ENCODE measurements at places on chromosomes 5 and 9.

GRCh38 chr9:96762568-96762967 is 15.3 kb downstream of the ZNF510 start:
- no peak for DNase-seq

- DNase-seq = no peak
These were observed 499.2 kb upstream of the COX7C start for GRCh38 chr5:86118542-86118941.

GRCh38 chr9:127742435-127743088 is 7.5 kb upstream of the TOR2A start:
- DNase-seq = no peak

- DNase-seq = no peak
These were observed 12.2 kb downstream of the CXXC5 start for GRCh38 chr5:139660105-139660922.

- DNase-seq = no peak
These were observed 104.9 kb upstream of the CDH10 start for GRCh38 chr5:24749701-24750100.
